ENCODE measurements at places on chromosomes 13 and 19.

DNA sequence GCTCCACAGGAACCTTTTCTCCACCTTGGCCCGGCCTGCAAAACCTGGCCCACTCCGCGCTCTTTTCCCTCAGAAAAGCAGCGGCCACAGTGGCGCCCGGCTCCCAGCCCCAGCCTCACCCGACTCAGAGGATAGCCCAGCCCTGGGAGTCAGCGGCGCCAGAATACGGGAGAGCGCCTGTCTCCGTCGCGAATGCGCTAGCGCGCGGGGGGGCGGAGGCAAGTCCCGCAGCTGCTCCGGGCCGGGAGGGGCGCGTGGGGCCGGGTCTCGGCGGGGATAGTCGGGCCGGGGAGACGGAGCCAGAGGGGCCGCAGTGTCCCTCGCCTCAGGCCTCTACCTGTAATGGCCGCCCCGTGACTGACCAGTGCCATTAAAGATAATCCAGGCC is at the start of gene ZFP30:
TSS of gene ZFP30 (minus strand) at position 165 of the 388 bp plus-strand sequence. CDS start 7,643 bp downstream, outside the sequence.
- peak; percentile 85 for DNase-seq

- DNase-seq = no peak
Observed at GRCh38 chr13:52128714-52129700, at the start of gene NEK5. TSS of gene NEK5 (minus strand) at chr13:52129073. CDS start at chr13:52127482, 1,591 bp downstream.

DNA sequence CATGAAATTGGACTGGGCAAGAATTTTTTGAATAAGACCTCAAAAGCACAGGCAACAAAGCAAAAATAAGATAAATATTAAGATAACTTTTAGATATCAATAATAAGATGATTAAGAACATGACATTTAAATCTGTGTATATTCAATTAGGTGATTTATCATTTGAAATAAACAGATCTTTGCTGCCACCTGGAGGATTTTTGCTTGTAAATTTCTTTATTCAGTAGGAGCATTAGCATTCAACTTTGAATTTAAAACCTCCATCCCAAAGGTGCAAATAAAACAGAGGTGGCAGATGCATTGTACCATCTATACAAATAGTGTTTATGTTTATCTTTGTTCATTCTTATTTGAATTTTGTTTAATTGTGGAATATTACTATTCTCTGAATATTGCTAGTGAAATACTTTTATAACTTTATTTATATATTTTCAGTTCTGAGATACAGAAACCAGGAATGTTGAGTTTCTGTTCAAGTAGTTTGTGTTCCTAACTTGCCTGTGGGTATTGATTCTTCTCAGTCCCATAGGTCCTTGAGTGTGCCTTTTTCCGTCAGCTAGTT is 20.9 kb downstream of the COG6 start:
- no peak for DNase-seq

GRCh38 chr19:48819366-48819816 is 8.6 kb upstream of the BCAT2 start:
- DNase-seq = peak; percentile 98

- DNase-seq = no peak
Observed at GRCh38 chr13:59829690-59830089, 334.0 kb downstream of the DIAPH3 start.

DNA sequence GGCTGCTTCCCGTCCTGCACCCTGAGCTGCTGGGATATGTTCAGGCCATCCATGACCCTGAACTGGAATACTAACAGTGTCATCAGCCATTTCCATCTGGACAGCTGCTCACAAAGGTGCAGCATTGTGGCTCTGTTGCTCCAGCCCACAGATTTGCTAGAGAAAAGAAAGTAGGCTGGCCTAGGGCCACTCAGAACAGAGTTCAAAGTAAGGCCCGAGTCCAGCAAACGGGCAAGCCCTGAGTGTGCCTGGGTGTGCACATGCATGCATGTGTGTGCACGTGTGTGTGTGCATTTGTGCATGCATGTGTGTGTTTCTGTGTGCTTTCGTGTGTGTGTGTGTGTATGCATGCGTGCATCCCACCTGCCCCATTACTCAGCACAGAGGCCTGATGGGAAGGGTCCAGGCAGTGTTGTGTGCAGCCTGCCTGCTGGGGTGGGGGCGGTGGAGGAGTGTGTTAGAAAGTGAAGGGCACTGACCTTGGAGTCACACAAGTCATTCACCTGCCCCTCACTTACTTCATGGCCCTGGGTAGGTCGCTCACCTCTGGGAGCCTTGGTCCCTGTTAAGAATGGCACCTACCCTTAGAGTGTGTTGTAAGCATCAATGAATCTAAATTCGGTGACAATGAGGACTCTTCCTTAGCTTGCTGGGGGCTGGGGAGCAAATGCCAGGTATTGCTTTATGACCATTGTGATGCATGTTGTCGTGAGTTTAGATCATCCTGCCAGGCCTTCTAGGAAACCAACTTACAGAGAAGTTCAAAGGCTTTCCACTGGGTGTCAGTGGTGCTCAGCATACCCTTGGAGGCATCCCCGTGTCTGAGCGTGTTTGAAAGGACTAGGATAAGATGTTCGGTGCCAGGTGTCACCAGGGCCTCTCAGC is 53.2 kb downstream of the GPR12 start:
- DNase-seq = no peak

DNA sequence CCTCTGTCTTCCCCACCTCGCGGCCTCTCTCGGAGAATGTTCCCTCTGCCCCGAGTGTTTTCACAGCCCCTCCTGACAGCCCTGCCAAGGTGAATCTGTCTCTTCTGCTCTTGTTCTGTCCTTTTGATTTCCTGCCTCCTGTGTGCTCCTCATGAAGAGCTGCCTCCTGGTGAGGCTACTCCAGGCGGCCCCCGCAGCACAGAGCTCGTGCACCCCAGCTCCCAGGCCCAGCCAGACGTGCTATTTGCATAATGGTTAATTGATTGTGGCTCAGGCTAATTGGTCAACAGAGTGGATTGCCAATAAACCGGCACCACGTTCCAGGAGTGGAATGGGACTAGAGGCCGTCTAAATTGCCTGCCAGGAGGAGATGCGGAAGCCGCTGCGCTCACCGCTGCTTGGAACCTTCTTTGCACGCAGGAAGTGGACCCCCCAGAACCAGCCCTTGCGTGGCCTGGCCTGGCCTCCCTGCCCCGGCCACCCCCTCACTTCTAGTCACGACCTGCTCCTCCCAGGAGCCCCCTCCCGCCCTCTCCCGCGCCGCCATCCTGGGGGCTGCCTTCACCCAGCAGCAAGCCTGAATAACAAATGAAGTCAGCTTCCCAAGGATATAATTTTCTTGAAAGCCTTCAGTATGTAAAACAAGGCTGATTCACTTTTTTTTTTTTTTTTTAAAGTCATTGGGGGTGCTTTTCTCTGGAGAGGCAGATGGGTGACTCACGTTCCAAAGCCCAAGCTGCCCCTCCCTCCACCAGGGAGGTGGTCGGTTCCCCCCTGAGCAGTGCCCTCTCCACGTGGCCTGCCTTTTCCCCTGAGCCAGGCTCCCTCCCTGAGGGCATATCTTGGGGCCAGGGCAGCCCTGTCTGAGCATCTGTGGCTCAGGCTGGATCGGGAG is 144.0 kb downstream of the KDM4B start:
- DNase-seq = no peak

- DNase-seq = no peak
Observed at GRCh38 chr19:2331601-2332246, 3.2 kb downstream of the SPPL2B start.

- no peak for DNase-seq
Observed at GRCh38 chr19:12913851-12914690, 5.0 kb downstream of the SYCE2 start.

GRCh38 chr13:42028113-42028799 is 20.2 kb upstream of the DGKH start:
- no peak for DNase-seq

DNA sequence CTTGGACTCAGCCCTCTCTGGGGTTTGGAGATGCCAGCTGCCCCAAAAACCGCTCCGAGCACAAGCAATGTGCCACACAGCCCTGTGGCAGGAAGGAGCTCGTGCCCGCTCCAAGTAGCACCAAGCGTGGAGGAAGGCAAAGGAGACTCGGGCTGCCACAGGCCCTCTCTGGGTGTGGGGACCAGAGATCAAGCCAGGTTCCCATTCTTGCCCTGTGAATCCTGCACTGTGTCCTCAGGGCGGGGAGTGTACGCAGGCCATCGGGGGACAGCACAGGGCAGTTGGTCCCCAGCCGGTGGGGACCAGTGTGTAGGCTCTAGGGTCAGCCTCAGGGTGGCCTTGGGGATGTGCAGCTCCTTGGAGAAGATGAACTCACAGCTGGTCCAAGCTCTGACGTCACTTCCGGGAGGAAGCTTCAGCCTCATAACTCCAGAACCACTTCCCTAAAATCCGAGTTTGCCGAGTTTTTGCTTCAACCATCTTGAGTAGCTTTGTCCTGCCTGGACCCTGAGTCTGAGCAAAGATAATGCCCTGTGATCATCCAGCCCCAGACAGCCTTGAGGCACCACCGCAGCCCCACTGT is 9.3 kb upstream of the CPAMD8 start:
- DNase-seq = peak; percentile 60

GRCh38 chr13:113577881-113578435 is 6.6 kb upstream of the TFDP1 start:
- DNase-seq = no peak

- no peak for DNase-seq
Observed at GRCh38 chr19:27901078-27901477, 1311.9 kb downstream of the UQCRFS1 start.

GRCh38 chr19:15220833-15221232 is 11.4 kb downstream of the EPHX3 start:
- DNase-seq = no peak

DNA sequence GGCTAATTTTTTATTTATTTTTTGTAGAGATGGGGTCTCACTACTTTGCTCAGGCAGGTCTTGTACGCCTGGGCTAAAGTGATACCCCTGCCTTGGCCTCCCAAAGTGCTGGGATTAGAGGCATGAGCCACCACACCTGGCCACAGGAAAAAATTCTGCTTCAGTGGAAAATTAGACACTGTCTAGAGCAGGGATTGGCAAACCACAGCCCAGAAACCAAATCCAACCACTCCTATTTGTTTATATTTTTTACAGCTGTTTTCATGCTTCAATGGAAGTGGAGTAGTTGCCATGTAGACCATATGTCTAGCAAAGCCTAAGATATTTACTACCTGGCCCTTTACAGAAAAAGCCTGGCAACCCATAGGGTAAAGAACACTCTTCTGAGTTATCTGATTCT is 123.7 kb upstream of the MRI1 start:
- DNase-seq = no peak

GRCh38 chr13:46595136-46595884 is 42.3 kb downstream of the LRCH1 start:
- DNase-seq = no peak

DNA sequence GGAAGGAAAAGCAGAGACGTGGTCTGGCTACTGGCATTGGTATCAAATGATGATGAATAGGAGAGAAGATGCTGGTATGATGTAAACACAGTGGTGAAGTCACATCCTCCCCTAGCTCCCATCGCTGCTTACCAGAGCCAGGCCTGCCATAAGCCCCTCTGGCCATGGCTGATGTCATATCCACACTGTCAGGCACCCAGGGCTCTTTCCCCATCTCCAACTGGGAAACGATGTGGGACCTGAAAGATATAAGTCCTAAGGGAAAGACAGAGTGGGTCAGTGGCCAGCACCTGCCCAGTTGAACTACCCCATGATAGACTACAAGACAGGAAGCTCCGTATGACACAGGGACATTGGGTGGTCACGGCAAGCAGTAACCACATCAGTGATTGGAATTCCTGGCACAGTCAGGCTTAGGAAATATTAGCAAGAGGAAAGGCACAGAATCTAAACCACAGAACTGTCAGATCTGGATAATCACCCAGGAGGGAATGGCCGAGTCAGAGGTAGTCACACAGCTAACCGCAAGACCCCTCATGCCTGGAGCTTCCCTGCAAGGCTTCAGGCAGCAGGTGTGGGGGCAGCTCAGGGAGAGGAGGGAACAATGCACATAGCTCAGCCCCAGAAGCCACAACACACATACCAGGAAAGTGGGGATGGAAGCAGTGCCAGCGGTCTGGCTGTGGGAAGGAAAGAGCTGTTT is 3.8 kb downstream of the ZNF792 start:
- no peak for DNase-seq

- no peak for DNase-seq
Observed at GRCh38 chr13:84998681-84999080, 800.5 kb downstream of the SLITRK6 start.

DNA sequence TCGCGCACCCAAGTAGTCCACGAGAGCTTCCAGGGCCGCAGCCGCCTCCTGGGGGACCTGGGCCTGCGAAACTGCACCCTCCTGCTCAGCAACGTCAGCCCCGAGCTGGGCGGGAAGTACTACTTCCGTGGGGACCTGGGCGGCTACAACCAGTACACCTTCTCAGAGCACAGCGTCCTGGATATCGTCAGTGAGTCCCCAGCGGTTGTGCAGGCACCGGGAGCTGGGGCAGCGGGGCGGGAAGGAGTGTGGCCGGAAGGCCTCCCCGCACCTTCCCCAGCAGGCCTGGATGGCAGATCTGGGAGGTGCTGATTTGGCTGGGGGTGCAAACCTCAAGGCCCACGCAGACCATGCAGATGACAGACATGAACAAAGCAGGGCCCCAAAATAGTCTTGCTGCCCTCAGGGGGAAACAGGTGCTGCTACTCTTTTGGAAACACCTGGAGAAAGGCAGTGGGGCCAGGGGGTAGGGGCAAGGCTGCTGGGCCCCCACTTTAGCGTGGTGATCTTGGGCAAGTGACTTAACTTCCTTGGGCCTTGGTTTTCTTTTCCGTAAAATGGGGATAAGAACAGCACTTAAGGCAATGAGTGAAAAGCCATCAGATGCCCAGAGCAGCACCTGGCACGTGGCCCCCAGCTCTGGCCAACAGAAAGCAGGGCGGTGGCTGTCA is 4.0 kb downstream of the MAG start:
- DNase-seq = no peak

- no peak for DNase-seq
Observed at GRCh38 chr19:20371911-20372310, 193.7 kb downstream of the ZNF737 start.

- no peak for DNase-seq
Observed at GRCh38 chr19:50794876-50795663, 4.9 kb downstream of the ACP4 start.

- DNase-seq = no peak
Observed at GRCh38 chr13:113182046-113182445, 23.6 kb downstream of the PROZ start.
